Left lobe of liver (tissue), 2 donors: ENCODE measurements at places on chromosomes 3 and 15. TPM values are rescaled to one million over a fixed set of nuclear protein-coding genes. Genes with fewer than 3 reads are reported as not detected.

DNA sequence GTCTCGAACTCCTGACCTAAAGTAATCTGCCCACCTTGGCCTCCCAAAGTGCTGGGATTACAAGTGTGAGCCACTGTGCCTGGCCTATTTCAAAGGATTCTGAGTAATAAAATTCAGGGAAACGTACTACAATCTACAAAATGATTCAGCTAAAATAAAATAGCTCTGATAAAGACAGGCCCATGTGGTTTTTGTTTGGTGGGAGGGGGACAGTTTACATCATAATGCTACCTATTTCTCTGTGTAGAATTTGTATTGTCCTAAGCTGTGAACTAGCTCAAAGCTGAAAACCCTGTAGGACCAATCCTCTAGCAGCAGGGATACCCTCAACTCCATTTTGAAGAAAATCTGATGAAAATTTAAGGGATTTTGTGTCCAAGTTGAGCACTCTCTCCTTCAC lies 25.8 kb downstream of the CDV3 start:
- DNase-seq = no peak

DNA sequence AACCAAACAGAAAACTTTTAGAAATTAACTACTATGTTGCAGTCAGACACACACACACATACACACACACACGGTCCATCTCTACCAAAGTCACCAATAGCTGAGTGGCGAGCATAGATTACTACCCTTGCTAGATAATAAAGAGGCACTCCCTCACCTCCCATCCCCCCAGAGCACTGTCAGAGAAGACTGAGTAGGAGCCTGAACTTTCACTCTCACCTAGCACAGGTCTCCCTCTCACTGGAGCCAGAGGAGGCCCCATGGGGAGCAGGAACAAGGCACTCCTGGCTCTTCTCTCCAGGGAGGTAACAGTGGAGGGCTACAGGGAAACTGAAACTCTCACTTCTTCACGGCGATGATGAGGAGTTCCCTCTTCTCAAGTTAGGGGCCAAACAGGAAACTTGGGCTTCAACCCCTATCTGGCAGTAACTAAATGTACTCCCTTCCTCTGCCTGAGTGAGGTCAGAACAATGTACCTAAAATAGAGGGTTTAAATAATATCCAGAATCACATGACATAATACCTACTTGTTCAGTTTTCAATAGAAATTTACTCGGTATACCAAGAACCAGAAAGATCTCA lies 975.3 kb upstream of the GBE1 start:
- no peak for DNase-seq

- no peak for DNase-seq
Observed at GRCh38 chr3:112873632-112874031, 27.0 kb upstream of the CD200R1L start.

DNA sequence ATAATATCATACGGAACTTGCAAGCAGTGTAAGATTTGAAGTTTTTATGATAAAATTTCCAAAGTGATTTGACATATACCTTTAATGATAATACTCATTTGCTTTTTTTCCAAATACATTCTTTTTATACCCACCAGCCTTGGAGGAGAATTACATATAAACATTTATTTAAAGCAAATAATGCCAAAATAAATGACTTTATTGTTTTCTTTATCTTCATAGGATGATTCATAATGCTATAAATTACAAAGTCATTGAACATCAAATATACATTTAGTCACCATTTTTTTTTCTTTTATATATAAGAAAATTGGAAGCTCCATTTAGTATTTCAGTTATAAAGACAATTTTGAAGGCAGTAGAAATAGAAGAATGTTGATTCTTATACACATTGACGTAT lies 450.9 kb downstream of the NAALADL2 start:
- no peak for DNase-seq

DNA sequence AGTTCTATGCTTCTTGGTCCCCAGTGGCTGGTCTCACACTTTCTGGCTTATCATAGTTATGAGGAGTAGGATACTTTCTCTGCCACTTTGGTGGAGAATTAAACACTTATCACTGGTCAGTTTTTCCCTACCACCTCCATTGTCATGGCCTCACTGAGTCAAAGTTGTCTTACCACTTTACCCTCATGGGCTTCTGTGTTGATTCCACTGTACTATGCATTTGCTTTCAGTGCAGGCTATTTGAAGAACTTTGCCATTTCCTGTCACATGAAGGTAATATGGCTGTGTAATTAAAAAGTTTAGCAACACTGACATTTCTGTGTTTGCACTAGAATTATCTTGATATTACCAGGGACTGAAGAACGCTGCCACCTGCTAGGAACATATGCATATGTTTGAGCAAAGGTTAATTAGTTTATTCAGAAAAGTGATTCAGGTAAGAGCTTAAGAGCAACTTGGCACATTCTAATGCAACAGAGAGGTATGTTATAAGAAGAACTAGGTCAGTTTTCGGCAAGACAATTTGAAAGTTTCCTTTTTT lies 377.3 kb downstream of the PDCD6IP start:
- DNase-seq = no peak

The ETV5 gene
- total RNA-seq = 7.0 TPM

The TFDP2 gene
- total RNA-seq = 23.0 TPM
